BE2C (cell line): ENCODE measurements at places on chromosomes 7 and 10.

GRCh38 chr10:93071177-93071472 lies 2.6 kb upstream of the CYP26A1 start:
- no peak for DNase-seq

GRCh38 chr10:68647672-68648341 lies 73.2 kb upstream of the CCAR1 start:
- DNase-seq, result no peak

DNA sequence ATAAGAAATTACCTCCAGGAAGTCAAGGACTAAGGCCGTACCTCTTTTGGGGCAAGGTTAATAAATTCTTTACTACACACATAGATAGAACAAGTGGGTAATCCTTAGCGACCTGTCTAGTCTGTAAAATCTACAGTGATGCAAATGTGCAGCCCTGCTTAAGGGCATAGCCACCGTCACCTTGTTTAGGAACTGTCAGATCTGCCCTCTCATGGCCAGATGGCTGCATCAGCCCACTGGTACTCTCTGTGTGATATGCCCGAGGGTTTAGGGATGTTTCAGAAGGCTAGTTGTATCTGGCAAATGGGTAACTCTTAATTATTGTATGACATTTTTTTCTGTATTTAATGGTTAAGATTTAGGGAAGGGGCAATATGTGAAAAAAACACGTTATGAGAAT lies 74.3 kb downstream of the NRG3 start:
- no peak for DNase-seq

DNA sequence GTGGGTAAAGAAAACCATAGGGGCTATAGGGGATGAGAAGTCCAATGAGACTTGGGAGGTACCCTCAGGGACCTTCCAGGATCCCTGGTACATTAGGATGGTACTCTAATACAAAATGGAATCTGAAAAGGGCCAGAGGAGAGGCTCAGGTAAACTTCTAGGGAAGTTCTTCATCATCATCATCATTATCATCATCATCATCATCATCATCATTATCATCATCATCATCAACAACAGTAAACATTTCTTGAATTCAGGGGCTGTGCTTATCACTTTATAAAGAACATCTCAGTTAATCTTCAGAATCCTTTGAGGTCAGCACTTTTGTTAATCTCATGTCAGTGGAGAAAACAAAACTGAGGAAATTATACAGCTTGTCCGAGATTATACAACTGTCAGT lies 50.1 kb downstream of the PLPP4 start:
- DNase-seq, result no peak

DNA sequence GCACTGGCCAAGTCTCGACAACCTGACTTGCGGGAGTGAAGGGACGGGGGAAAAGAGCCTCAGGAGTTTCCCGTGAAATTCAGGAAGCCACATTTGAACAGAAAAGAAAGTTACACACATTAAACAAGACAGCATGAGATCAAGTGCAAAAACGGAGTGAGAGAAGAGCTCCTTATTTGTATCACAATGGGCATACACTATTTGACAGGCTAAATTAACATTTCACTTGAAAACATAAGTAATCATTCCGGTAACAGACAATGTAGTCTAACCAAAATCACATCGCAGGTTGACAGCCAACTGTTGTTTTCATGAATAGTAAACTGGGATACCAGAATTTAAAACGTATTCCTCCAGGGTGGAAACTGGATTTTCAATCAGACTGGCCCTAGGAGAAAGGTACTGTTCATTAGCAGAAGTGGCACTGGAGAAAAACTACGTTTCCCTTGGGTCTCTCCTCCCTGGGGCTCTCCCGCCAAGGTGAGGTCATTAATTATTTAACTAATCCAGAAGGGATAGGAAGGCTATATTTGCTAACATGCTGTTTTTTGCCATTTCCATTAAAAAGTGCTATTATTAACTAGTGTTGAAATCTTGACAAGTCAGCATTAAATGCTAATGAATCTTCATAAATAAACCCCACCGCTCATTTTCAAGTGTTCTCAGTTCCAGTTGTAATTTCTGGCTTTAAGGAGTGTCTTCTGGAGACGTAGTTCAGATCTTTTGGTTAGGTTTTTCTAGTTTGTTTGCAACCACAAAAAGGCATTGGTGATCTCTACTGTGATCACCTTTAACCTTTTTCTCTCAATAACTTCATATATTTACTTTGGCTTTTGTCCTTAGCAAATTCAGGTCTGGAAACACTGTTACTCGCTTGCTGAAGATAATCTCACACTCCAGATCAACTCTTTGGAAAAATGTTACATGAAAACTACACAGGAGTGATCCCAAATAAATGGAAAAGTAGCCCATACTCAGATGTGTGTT lies 25.1 kb downstream of the RHEB start:
- no peak for DNase-seq

- DNase-seq, result no peak
These were observed 204.8 kb upstream of the MEOX2 start for GRCh38 chr7:15891151-15891881.

- no peak for DNase-seq
These were observed 10.1 kb downstream of the ITGB8 start for GRCh38 chr7:20340839-20341238.

GRCh38 chr7:94710256-94710655 lies 54.3 kb upstream of the SGCE start:
- DNase-seq, result no peak

DNA sequence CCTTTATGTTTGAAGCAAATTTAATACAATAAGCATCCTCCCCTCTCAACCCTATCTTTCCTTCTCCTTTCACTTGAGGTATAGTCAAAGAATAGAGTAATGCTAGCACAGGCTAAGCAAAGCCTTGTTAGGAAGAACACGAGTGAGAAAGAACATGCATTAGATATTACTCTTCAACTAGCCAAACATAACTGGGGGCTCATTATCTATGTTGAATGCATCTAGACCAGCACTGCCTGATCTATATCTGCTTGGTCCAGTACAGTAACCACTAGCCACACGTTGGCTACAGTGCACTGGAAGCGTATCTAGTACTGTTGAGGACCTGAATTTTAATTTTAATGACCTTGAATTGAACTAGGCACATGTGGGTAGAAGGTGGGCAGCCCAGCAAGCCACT lies 21.0 kb downstream of the SFMBT2 start:
- DNase-seq, result no peak

GRCh38 chr7:43869867-43870240 lies 537 bp upstream of the MRPS24 start:
- DNase-seq, result no peak

DNA sequence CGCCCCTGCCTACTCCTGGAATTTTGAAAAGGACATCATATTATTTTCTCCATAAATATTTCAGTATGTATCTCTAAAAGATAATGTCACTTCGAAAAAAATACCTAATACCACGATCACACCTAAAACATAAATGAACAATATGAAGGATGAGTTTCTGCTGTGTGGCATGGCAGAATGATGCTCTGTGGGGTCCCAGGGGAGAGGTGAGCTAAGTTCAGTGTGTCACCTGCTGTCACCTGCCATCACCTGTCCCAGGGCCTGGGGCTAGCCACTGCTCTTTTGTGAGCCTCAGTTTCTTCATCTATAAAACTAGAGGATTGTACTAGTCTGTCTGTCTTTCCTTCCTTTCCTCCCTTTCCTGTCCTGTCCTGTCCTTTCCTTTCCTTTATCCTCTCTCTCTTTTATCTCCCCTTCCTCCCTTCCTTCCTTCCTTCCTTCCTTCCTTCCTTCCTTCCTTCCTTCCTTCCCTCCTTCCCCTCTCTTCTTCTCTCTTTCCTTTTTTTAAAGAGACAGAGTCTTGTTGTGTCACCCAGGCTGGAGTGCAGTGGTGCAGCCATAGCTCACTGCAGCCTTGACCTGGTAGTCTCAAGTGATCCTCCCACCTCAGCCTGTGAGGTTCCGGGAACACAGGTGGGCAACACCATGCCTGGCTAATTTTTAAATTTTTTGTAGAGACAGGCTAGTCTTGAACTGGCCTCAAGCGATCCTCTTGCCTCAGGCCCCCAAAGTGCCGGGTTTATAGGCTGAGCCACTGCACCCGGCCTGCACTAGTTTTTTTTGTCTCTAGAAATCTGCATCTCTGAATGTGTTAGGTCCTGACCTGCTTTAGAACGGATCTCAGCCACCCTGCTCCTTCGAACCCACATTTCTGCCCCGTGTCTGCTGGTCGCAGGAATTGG lies 43.1 kb downstream of the CUX1 start:
- DNase-seq, result no peak

- DNase-seq, result no peak
These were observed 703.5 kb upstream of the SEMA3D start for GRCh38 chr7:85890244-85890811.

- no peak for DNase-seq
These were observed 273.1 kb downstream of the SEMA3D start for GRCh38 chr7:84913731-84914130.

DNA sequence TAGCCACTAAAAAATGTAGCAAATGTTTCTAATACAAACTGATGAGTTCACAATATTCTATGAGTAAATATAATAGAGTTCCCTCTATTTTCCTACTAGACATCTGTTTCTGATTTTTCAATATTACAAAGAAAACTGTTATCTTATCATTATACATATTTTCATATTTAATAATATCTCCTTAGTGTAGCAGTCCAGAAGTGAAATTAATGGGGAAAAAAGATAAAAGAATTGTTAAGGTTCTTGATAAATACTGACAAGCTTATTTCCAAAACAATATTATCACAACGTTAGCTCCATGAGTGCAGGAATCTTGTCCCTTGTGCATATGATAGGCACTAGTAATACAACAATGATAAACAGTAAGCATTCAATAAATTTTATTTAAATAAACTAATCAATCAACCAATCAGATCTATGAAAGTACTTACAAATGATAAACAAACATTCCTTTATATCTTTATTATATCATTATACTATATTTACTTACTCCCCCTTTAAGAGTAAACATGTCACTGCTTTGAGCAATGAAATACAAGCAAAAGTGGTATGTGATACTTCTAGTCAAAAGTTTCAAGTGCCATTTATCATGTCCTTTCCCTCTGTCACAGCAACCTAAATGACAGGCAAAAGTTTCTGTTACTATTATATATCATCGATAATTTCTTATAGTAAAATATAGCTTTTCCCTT lies 103.1 kb downstream of the IMMP2L start:
- no peak for DNase-seq

GRCh38 chr10:126684171-126684745 lies 13.8 kb upstream of the C10orf90 start:
- DNase-seq, result no peak

- no peak for DNase-seq
These were observed 113.1 kb downstream of the EEPD1 start for GRCh38 chr7:36266190-36266589.

DNA sequence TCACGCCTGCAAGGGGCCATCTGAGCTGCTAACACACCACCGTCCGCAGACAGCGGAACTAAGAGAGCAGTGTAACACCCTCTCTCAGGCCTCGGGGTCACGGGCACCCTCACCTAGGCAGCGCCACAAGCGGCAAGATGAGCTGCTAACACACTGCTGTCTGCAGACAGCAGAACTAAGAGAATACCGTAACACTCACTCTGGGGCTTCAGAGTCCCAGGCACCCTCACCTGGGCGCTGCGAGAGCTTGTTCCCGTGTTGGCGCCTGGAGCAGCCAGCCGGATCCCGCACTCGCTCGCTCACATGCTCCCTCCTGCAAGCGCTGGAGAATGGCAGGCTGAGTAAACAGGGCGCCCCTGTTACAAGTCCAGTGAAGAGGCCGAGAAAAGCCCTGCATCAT lies 160.2 kb downstream of the SRPK2 start:
- no peak for DNase-seq

DNA sequence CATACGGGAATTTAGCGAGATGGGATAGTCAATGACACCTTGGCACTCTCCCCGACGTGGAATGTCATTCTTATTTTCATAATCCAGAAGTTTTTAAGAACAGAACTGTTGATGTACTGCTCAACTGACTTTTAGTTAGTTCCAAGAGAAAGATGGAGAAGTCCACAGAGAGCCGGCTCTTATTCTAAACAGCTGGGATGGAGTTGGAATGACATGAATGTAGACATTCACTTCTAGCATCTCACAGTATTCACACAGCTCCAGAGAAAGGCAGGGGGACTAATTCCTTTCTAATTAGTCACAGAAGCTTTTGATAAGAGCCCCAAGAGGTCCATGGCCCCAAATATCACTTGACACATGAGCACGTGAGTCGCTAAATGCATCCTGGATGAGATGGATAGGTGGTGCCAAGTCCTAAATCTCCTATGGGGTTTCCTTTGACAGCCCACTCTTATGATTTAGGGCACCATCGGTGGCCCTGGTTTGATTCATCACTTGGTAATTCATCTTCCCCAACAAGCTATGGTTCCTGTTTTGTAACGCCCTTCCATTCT lies 420.3 kb upstream of the AUTS2 start:
- no peak for DNase-seq

- no peak for DNase-seq
These were observed 127.2 kb downstream of the CELF2 start for GRCh38 chr10:11144626-11145494.

GRCh38 chr10:69405221-69405620 lies 11.5 kb downstream of the TACR2 start:
- DNase-seq, result no peak

GRCh38 chr7:148545932-148546331 lies 44.6 kb upstream of the C7orf33 start:
- DNase-seq, result no peak

DNA sequence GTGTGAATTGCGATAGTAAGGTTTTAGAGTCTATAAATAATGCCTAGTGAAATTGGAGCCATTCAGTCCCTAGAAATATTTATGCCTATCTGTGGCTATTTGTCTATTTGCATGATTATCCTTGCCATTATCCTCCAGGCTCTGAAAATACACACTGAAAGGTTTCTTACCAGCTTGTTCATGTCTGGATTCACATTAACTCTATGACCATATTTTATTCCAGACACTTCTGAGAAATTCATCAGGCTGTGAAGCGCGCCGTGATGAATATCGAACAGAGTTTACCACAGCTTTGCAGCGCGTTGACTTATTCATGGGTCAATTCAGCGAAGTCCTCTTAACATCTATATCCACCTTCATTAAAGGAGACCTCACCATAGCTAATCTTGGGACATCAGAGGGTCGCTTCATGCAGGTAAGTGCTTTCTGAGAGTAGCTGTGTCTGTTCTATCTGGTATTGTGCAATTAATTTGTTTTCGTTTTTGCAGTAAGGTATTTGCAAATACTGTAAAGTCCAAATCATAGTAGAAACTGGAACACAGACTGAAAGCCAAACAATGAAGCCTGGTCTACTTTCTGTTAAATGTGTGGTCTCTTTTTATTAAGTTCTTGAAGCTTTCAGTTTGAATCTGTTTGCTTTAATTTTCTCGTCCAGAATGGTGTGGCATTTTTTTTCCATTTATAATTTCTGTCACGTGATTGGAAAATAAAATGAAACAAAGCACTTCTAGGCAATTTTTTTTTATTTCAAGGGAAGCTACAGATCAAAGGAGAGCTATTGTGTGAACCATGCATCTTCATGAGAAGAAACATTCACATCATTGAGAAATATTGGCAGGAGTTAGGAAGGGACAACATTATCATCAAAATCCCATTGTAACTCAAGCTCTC lies 59.7 kb downstream of the MET start:
- no peak for DNase-seq

- DNase-seq, result no peak
These were observed 89.1 kb upstream of the SP4 start for GRCh38 chr7:21338728-21339164.

GRCh38 chr7:76122516-76123239 lies 74.8 kb downstream of the MDH2 start:
- DNase-seq, result no peak

GRCh38 chr7:127258111-127258510 lies 5.4 kb upstream of the GRM8 start:
- no peak for DNase-seq
